ENCODE measurements at places on chromosomes 1 and 21. TPM values are rescaled to one million over a fixed set of nuclear protein-coding genes. Genes with fewer than 3 reads are reported as not detected.

GRCh38 chr1:211198111-211198510 lies 61.1 kb upstream of the RCOR3 start:
- DNase-seq: no peak

GRCh38 chr1:210764536-210764935 lies 369.4 kb downstream of the KCNH1 start:
- no peak for DNase-seq

- no peak for DNase-seq
These were observed 59.0 kb upstream of the C8B start for GRCh38 chr1:57024855-57025254.

DNA sequence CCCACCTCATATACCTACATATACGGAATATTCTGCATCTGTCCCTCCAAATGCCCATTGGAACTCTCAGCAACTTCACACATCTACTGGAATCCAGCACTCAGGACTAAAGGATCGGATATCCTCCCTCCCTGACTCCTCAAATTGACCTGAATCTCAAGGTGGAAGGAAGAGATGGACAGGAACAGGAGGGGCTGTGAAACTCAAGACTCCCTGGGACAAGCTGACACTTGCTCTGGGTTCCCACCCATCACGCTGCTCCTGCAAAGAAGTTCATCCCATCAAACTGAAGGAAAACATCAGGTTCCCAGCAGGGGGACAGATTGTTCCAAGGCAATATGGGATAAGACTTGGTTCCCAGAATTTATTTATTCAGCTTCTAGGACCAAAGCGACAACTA lies 30.3 kb upstream of the TIAM1 start:
- DNase-seq: no peak

GRCh38 chr1:15680561-15681348 lies 3.4 kb upstream of the PLEKHM2 start:
- DNase-seq: no peak

CHI3L1 gene
- total RNA-seq: not detected

S100A7 gene
- total RNA-seq: not detected

RGS13 gene
- total RNA-seq: not detected
